ENCODE measurements at places on chromosomes 5 and 9.

GRCh38 chr9:95433096-95433819, 83.5 kb downstream of the PTCH1 start:
- DNase-seq = no peak

- peak; percentile 83 for DNase-seq
Observed at GRCh38 chr9:131398204-131398603, 4.3 kb downstream of the PRRC2B start.

DNA sequence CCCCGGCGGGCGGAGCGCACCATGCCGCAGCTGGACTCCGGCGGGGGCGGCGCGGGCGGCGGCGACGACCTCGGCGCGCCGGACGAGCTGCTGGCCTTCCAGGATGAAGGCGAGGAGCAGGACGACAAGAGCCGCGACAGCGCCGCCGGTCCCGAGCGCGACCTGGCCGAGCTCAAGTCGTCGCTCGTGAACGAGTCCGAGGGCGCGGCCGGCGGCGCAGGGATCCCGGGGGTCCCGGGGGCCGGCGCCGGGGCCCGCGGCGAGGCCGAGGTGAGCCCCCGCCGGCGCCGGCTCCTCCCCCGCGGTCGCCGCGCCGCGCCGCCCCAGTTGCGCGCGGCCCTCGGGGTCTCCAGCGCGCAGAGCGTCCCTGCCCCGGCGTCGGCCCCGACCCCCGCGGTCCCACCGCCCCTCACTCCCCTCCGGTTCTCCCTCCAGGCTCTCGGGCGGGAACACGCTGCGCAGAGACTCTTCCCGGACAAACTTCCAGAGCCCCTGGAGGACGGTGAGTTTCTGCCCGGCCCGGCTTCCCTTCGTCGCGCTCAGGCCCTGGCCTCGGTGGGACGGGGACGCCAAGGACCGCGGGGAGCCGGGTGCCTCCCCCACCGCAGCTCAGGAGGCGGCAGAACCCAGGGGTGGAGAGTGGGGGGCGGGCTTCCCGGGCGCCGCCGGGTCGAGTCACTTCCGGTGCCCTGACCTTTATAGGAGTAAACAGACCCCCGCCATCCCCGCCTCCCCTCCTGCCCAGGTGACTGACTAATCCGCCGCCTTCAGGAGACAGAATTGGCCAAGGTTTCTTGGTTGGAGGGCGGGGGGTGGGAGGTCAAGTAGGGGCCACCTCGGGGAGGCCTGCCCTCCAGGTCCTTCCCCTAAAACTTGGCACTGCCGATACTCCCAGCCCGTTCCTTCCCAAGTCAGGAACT, 665 bp downstream of the TCF7 start:
- DNase-seq = peak; percentile 91

DNA sequence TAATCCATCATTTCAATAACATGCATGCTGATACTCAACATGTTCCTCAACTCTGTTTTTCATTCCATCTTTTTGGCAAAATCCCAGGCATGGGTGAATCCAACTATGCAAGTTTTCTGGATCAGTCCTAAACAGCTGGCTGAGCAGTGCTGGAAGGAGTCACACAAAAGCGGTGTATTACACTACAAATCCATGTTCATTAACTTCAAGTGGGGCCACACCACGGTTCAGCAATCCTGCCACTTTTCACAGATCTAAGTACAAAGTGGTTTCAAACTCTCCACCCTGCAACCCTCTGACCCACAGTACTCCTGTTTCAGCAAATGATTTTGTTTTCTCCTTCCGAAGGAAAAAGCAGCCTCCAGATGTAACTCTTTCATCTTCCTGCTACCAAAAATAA, 222.5 kb downstream of the EPB41L4A start:
- DNase-seq = no peak

DNA sequence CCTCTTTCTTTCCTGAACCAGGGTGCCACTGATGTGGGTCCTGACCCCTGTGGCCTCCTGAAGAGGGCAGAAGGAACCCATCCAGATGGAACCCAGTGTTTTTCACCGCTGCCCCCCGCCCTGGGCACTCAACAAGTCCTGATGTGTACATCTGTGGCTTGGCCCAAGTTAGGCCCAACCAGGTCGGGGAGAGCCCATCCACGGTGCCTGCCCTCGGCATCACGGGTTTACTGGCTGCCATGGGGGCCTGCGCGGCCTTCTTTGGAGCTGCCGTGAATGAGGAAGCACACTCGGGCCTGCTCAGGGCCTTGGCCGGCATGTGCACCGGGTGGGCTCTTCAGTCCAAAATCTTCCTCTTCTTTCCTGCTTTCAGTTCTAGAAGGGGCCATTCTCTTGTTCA, 5.8 kb downstream of the ECSCR start:
- peak; percentile 58 for DNase-seq

DNA sequence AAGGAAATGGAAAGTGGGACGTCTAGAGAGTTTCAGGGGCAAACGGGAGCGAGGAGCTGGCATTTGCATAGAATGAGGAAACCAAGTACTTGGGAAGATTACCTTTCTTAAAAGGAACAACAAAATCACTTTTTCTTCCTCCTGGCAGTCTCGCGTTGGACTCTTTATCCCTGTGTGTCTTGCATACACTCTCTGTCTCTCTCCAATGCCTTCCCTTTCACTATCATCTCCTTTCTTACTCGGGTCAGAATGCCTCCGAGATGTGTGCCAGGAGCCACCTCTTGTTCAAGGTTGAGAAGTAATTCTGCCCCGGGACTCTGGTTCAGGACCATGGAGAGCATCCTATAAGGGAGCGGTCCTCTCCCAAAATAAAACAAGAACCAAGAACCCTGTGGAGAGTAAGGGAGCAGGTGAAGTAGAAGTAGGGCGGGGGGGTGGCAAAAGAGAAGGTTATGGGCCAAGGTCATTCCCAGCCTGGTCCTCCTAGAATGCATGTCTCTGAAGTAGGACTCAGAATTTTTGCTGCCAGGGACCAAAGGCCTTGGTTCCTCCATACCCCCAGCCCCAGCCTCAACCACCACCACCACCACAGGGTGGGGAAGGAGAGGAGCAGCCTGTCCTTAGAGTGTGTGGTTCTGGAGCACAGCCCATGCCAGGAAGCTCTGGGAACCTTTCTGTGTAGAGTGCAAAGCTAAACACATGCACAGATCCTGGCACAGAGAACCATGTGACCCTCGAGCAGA, 72.1 kb upstream of the ARAP3 start:
- no peak for DNase-seq

DNA sequence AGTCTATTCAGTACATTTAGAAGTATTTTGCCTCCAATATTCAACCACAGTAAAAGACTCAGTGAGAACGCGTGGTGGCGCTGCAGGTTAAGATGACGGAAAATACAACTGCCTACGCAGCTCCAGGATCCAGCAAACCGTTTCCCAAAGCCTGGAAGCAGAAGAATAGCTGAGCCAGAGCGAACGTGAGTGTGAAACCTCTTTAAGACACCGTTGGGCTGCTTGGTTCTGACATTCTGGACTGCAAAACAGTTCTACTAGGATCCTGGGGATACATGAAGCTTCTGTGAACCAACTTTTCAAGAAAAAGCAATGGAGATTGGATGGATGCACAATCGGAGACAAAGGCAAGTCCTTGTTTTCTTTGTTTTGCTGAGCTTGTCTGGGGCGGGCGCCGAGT, at the start of gene PCDHB16:
PCDHB16 (plus strand) TSS at position 140 of the 400 bp plus-strand sequence; CDS start at position 313, 173 bp downstream.
- no peak for DNase-seq

GRCh38 chr5:2685651-2686272, 65.7 kb downstream of the IRX2 start:
- DNase-seq = no peak

- no peak for DNase-seq
Observed at GRCh38 chr5:14165375-14166106, 22.4 kb downstream of the TRIO start.

DNA sequence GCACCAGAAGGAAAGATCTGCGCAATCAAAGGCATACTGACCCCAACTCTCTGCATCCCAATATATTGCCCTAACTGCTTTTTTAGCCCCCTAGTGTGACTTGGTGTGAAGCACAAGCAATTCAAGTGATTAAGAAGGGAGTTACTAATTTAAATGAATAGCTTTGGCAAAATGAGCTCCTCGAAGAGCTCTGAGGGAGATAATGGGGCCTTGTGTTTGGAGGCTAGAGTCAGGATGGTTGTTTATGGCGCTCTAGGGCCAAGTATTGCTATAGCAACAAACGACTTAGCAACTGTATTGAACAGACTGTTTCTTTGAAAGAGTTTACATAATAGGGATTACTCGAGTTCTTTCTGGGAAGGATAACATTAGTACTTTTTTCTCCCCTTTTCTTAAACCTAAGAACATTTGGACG, 11.5 kb upstream of the C5orf58 start:
- DNase-seq = no peak

- DNase-seq = no peak
Observed at GRCh38 chr5:11853140-11853539, 51.1 kb downstream of the CTNND2 start.

DNA sequence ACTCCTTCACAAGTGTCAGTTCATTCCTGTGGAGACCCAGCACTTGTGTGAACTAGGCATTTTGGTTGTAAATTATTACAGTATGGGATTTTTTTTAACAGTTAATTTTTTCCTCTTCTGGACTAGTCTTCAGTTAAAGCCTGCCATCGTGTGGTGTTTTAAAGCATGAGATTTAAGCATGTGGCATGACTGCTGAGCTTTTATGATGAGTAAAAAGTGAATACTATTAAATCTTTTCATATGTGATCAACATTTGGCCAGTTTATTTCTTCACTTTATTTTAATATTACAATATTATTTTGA, 25.0 kb downstream of the LMNB1 start:
- no peak for DNase-seq

DNA sequence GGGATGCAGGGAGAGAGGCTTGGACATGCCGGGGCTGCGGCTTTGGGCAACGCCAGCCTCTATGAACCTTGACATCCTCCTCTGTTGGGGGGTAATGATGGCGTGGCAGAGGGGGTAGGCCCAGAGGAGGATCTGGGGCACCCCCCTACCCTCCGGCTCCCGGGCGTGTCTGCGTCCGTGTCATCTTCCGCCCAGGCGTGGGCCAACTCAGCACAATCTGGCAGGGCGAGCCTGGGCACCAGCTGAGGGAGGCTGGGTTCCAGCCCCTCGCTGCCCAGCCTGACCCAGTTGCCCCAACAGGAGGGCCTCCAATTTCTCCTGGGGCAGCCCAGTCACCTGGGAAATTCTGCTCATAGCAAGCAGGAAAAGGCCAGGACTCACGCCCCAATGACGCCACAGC, 62.9 kb upstream of the IL17B start:
- no peak for DNase-seq

DNA sequence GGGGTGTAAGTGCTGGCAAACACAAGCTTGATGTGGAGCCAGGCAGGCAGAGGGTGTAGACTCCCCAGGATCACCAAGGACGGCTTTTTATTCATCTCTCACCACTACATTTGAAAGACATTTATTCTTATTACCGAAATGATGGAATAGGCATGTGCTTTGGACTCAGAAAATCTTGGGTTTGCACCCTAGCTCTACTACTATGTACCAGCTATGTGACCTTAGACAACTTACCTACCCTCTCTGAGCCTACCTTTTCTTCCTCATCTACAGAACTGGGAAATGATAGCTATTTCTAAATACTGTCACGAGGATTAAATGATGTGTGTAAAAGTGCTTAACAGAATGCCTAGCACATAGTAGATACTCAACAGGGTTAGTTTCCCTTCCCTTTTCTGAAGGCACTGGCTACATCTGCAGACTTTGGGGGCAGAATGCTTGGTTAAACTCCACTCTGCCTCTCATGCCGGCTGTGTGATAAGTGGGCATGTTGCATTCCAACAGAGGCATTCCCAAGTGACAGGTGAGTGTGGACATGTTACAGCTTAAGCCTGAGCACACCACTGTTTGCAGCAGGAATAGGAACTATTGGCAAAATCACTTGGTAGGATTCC, 94.8 kb downstream of the SLC1A3 start:
- DNase-seq = no peak

DNA sequence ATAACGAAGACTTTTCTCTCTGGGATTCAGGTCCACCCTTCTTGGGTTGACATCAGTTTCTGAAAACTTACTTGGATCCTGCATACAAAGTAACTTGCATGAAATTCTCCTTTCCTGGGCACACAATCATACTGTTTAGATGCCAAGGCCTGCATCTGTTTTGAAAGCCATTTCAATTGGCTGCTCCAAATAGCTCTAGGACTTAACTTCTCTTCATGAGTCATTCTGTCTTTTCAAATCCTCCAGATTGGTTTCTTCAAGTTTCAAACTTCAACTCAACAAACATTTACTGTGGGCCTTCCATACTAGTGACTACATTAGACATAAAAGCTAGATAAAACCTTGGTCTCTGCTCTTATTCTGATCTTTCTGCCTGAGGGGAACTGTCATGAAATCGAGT, 54.8 kb upstream of the HMHB1 start:
- no peak for DNase-seq

GRCh38 chr5:91061946-91062562, 321.1 kb downstream of the ARRDC3 start:
- DNase-seq = no peak

- no peak for DNase-seq
Observed at GRCh38 chr9:87950765-87951488, 23.4 kb downstream of the CDK20 start.

GRCh38 chr9:14441976-14442651, 128.2 kb upstream of the NFIB start:
- no peak for DNase-seq

DNA sequence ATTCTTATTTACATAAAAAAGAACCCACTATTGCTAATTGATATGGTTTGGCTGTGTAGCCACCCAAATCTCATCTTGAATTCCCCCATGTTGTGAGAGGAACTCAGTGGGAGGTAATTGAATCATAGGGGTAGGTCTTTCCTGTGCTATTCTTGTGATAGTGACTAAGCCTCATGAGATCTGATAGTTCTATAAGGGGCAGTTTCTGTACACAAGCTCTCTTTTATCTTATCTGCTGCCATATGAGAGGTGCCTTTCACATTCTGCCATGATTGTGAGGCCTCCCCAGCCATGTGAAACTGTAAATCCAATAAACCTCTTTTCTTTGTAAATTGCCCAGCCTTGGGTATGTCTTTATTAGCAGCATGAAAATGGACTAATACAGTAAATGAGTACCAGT, 58.2 kb upstream of the PRR16 start:
- DNase-seq = no peak

- DNase-seq = no peak
Observed at GRCh38 chr5:85205430-85205829, 820.8 kb upstream of the EDIL3 start.

GRCh38 chr5:73417303-73418034, 31.1 kb downstream of the FOXD1 start:
- no peak for DNase-seq

- no peak for DNase-seq
Observed at GRCh38 chr9:133904346-133905090, 87.6 kb downstream of the VAV2 start.
